ENCODE measurements at places on chromosomes 2 and 18.

- DNase-seq, result no peak
These were observed 18.6 kb downstream of the NGEF start for GRCh38 chr2:232994446-232994845.

DNA sequence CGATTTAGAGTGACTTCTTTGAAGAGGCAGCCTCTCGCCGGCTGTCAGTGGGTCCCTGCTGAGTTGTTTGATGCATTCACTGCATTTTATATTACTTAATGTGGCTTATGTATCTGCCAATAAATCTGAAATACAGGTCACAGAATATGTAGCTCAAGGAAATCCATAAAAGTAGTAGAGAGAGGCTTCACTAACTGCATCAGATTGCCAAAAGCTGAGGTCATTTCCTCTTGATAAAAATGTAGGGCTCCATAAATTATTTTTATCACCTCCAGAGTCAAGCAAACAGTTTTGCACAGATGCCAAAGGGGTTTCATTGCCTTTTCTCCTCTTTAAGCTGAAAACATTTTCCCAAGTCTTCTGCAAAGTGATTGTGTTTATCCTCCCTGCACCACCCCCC is 36.5 kb upstream of the CCDC93 start:
- peak; percentile 53 for DNase-seq

- peak; percentile 26 for DNase-seq
These were observed 160.4 kb upstream of the PID1 start for GRCh38 chr2:229431327-229431954.

DNA sequence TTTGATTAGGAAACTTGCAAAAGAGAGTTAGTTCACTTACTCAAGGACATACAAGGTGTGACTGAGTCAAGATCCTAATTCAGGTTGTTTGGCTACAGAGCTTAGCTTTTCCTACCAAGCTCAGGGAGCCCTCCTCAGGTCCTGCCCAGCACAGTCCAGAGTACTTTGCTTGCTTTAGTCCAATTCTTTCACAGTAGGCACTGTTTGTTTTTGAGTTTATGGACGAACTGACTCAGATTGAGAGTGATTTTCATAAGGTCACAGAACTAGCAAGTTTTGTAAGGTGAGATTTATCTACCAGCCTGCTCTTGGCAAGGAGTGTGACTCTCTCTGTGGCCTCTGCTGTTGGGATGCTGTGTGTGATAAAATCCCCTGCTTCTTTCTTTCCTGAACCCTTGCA is 310.5 kb downstream of the PTPRM start:
- no peak for DNase-seq

GRCh38 chr2:99169534-99169933 is 11.3 kb downstream of the MITD1 start:
- no peak for DNase-seq

DNA sequence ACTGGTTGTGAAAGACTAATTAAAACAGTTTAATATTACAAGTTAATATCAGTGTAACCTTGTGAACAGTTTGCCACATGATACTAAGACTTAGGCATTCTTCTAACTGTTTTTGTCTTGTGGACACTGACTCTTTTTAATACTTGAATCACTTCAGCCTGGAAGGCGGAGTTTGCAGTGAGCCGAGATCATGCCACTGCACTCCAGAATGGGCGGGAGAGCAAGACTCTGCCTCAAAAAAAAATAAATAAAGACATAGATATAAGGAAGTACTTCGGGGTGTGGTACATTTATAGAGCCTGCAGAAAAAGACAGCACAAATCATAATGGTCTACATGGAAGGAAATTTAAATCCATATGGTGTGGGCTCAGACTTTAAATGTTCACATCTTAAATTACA is 300.4 kb upstream of the NETO1 start:
- DNase-seq, result no peak

GRCh38 chr2:60735496-60736250 is 20.4 kb upstream of the PAPOLG start:
- DNase-seq, result no peak

GRCh38 chr18:22032392-22032961 is 136.9 kb upstream of the GATA6 start:
- peak; percentile 87 for DNase-seq

DNA sequence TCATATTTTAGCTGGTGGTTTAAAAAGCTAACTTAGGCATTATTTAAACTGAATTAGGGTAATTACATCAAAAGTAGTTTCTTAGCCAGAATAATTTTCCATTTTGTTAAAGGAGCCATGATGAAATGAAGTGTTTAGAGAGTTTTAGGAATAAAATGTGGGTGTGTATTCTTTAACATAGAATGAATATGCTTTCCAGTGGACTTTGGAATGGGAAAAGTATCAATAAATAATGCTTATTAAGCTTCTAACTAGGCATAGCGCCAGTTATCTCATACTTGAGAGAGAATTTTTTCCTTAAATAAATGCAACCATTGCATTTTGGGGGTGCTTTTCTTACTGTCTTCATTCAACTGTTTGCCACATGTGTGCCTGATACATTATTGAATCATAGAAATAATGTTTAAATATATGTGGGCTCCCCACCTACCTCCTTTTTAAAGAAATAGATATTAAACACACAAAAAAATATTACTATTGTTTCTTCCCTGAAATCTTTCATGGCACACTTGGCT is 90.4 kb downstream of the CAMKMT start:
- DNase-seq, result no peak

GRCh38 chr18:54952026-54952425 is 7.2 kb downstream of the CCDC68 start:
- no peak for DNase-seq

DNA sequence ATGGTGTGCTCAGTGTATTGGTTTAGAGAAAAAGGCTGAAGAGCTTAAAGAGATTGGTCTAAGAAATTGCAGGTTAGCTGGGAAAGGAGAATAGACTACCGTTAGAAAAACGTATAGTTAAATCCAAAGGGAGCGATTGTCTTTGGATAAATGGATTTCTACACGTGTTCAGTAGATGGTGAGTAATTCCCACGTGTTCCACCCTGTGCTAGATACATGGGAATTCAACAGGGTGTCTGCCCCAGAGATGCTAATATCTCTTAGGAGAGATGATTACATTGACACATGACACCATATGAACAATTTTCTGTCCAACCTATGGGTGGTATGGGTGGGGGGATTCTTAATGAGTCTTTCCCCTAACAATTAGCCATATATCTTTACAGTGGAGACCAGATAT is 99.8 kb downstream of the TDRD15 start:
- DNase-seq, result no peak

GRCh38 chr18:62637807-62638687 is 77.3 kb upstream of the PHLPP1 start:
- no peak for DNase-seq

DNA sequence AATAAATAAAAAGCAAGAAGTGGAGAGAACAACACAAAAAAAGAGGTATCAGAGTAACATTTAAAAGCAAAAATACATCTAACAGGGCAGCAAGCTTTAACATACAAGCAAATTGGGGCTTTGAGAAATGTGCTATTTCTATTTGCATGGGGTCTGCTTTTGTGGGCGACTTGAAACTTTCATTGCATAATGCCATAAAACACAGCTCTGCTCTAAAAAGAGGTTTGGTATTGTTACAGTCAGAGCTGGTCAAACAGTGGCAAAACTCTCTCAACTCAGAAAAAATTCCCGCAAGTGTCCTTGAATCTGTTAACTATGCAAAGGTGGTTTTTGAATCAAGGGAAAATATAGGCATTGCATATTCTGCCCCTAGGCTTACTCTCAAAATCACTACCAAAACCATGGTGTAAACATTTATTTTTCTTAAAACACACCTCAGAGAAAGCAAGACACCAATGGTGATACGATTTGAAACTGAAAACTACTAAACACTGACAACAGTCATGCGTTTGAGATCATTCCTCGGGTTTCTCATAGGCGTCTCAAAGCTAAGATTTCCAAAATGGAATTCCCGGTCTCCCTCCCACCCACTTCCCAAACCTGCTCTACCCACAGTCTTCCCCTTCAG is 45.5 kb downstream of the RNF152 start:
- no peak for DNase-seq

- no peak for DNase-seq
These were observed 37.5 kb upstream of the TPO start for GRCh38 chr2:1375794-1376193.

GRCh38 chr18:9608728-9609127 is 5.6 kb downstream of the PPP4R1 start:
- no peak for DNase-seq

- DNase-seq, result no peak
These were observed 525.4 kb downstream of the KCNJ3 start for GRCh38 chr2:155223781-155224406.

GRCh38 chr2:62556086-62556485 is 50.1 kb upstream of the TMEM17 start:
- DNase-seq, result no peak

DNA sequence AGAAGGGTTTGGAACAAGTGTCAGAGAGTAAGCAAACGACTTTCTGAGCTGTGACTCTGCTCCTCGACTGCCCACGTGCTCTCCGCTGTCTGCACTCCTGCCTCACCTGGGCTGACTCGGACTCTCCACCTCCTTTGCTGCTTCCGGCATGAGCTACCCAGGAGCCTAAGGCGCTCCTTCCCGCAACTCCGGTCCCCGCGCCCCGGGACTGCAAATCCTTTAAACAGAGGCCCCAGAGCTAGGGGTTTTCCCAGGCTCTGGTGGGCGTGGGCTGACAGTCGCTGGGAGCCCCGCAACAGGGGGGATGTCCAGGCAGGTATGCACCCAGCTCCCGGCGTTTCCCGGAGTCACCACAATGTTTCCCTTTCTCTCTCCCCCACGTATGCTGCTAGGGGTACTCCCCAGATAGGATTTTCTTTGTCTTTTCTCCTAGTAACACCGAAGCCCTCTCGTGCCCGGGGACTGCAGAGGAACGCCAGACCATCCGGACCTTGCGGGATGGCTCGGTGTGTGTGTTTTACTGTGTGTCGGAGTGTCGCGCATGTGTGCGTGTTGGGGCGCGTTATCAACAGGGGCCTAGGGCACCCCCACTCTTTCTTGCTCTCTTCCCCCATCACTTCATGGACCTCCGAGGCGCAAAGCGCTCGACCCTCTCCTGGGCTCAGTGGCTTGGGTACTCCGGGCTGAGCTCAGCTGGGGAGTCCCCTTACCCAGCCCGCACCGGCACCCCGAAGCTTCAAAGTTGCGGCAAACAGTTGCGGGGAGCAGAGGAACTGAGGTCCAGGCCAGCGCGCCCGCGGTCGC is 691 bp upstream of the THSD7B start:
- no peak for DNase-seq

DNA sequence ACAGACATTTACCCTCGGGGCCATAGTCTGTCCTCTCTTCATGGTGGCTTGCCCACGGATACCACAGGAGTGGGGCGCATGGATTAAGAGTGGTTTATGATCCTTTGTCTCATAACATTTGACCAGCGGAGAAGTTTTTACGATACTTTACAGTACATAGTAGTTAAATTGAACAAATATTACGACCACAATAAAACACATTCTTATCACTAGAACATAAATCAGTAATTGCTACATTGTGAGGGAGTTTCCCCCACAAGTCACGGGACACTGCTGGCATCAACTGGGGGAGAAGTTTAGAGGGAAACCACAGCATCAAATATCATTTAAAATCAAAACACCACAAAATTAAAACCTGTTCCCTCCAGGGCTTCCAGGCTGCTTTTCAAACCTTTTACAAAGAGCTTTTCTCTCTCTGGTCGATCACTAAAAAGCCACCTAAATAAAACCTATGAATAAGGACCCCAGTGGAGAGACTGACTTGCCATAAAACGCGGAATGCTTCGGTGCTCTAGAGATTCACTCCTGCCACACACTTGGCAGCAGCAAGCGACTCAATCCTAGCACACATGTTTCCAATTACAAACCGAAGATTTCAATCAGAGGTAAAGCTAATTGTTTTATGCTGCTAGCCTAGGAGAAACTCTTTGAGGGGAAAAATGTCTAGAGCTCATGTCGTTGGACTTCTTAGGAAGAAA is 173.7 kb upstream of the HNRNPA3 start:
- DNase-seq, result peak; percentile 43

Data from fibroblast of skin of left biceps (primary cell).